NCI-H1694 (cell line): ENCODE measurements at places on chromosomes 11 and 22.

DNA sequence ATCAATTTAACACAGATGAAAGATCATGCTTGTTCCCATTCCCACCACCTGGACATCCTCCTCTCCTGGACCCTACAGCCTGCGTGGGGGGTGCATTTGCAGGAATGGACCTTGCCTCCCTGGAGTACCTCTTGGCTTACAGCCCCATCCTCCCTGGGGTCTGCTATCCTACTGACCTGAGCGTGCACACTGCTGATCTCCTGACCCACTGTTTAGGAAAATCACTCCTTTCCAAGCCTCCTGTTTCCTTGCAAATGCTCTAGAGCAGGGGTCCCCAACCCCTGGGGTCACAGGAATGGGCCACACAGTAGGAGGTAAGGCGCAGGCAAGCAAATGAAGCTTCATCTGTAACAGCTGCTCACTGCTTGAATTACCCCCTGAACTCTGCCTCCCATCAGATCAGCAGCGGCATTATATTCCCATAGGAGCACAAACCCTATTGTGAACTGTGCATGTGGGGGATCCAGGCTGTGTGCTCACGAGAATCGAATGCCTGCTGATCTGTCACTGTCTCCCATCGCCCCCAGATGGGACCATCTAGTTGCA, 88.2 kb upstream of the SEPTIN5 start:
- no peak for DNase-seq

DNA sequence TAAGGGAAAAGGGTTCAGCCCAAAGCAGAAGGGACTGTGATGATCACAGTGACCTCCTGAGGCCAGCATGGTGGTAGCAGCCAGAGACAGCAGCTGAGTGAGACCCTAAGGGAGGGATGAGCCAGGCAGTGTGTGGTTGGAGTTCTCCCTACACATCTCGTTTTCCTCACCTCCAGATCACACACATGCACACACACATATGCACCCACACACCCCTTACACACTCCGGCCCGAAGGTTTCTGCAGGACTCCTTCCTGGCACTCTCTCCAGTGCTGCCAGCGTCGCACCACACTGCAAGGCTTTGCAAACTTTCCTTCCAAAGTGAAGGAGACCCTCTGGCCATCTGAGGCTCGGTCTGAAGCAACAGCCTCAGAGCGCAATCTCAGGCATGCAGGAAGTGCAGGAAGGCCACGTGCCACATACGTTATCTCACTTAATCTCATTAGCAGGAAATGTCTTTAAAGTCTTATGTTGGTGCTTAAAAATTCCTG, 26.9 kb upstream of the TP53I11 start:
- DNase-seq: peak; percentile 25

- DNase-seq: no peak
These were observed 79.0 kb downstream of the BUD13 start for GRCh38 chr11:116693593-116694348.

- no peak for DNase-seq
These were observed 2.7 kb downstream of the CYB5R2 start for GRCh38 chr11:7670641-7671040.

GRCh38 chr11:67055812-67056211, 835 bp upstream of the RHOD start:
- DNase-seq: no peak

DNA sequence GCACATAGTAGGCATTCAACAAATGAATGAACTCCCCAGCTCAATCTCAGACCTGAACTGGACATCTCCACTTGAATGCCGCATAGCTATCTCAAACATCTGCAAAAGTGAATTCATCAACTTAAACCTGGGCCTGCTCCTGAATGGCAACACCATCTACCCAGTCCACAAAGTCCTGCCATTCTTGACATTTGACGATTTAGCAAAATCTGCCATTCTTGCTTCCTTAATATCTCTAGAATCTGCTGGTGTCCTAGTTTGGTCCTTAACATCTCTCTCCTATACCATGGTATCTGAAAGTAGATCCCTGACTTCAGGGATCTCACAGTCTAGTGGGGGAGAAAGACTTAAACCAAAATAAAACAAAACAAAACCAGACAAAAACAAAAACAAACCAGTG, 12.4 kb upstream of the HPX start:
- no peak for DNase-seq

DNA sequence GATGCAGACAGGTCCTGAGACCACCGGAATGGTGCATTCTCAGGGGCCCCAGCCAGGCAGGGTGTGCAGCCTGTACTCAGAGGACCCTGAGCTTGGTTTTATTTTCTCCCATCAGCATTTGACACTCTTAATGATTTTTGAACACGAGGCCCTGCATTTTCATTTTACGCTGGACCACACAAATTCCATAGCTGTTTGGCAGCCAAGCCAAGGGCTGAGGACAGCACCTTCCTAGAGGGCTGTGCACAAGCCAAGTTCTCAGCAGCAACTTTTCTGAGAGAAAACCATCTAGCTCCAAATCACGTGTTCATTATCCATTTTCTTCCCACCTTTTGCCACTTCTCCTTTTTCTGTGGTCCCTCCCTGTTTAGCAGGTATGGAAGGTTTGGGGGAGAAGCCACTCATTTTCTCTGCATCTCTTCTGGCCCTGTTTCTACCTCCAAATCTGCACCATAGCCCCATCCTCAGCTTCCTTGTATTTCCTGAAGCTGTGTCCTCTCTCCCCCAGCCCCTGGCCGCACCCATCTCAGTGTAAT, 60.4 kb downstream of the TRAF6 start:
- DNase-seq: no peak

DNA sequence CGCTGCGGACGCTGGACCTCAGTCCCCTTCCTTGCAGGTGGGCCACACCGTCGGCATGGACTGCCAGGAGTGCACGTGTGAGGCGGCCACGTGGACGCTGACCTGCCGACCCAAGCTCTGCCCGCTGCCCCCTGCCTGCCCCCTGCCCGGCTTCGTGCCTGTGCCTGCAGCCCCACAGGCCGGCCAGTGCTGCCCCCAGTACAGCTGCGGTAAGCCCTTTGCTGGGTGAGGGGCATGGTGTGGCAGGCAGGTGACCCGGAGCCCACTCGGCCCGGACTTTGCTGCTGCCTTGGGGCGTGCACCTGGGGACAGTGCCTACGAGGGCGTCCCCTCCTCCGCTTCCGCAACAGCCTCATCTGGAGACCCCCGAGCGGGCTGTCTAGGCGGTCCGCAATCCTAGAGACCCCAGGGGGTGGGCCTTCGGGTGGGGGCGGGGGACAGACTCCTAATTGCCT, 25.4 kb upstream of the MUC5B start:
- no peak for DNase-seq

DNA sequence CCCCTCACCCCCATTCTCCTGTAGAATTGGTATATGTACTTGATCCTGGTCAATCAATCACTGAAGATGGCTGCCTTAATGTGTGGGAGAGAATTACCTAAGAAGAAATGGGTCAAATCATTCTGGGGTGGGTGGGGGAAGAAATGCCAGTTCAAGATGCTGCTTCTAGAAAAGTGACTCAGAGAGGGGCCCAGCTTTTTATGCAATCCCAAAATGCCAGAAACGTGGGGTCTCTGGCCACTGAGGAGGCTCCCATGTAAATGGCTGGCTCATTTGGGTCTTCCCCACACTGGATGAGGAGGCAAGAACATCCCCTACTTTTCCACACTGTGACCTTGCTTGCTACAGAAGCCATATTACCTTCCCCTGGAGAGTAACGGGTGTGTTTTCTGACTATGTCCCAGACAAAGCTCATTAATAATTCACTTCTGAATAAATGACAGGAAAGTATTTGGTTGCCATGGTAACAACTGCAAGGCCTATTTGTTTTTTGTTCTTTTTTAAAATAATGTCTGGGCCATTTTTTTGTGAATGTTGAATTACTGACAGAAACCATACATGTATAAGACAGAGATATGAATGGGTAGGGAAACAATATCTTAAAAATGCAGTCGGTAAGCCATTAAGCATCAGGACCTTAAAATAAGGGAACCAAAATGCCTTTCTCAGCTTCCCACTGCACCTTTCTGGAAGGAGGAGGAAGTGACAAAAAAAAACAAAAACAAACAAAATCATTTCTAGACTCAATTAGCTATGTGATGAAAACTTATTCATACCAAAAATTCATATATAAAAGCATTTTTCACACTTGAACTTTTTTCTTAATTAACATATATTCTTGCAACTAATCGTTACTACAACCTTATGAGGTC, 32.0 kb downstream of the SLC1A2 start:
- DNase-seq: no peak

DNA sequence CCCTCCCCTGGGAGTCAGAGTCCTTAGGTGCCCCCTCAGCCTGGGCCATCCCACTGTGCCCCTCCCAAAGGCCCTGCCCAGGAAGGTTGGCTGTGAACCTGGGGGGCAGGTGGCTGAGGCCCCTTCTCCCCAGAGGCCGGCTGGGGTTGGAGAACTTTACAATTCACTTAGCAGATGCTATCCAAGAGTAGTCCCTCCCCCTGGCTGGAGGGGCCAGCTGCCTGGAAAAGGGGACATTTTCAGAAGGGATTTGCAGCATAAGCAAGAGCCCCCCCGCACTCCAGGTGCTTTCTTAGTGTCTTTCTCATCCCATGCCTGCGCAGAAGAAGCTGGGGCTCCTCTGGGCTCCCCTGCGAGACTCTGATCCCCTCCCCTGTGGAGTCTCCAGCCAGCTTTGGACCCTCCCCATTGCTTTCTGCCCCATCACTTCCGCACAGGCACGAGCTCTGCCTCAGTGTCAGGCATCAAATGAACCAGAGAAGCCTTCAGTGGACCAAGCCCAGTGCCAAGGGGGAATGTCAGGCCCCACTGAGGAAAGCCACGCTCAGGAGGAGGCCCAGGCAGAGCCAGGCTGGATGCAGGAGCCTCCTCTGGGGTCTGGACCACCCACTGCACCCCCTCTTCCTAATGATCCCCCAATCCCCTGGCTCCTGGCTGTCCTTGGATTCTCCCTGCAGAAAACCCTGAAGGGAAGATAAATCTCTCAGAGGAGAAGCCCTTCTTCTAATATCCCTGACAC, 3.7 kb downstream of the SSTR3 start:
- DNase-seq: no peak

- no peak for DNase-seq
These were observed 33.2 kb upstream of the CCDC89 start for GRCh38 chr11:85718991-85719807.

GRCh38 chr22:31262312-31263133, 29.8 kb downstream of the PIK3IP1 start:
- DNase-seq: no peak

DNA sequence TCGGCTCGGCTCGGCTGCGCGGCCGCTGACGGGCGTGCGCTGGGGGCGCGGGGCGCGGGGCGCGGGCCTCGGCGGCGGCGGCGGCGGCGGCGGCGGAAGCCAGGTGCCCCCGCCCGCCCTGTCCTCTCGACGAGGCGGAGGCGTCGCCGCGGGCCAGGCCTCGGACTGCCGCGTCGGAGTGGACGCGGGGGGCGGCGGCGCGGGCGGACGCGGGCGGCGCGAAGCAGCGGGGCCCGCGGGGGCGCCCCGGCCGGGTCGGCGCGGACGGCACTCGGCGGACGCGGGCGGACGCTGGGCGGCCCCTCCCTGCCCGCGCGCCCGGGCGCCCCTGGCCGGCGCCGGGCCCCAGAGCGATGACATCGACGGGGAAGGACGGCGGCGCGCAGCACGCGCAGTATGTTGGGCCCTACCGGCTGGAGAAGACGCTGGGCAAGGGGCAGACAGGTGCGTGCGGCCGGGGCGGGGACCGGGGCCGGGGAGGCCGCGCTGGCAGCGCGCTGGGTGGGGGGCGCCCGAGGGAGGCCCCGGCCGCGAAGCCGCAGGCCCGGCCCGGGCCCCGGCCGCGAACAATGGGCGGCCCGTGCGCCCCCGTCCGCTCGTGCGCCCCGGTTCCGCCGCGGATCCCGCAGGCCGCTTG, at the start of gene BRSK2:
Gene BRSK2, plus strand, starts transcription at position 3 of the 637 bp plus-strand sequence. Its CDS starts 351 bp downstream, at position 354.
- DNase-seq: no peak

DNA sequence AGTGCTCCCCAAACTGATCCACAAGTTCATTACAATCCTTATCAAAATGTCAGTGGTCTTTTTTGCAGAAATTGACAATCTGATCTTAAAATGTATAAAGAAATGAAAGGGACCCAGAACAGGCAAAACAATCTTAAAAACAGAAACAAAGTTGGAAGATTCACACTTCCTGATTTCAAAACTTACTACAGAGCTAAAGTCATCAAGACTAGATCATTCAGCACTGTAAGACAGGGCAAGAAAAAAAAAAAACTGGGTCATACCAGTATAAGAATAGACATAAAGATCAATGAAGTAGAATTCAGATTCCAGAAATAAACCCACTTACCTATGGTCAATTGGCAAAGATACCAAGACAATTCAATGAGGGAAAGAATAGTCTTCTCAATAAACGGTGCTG, 4.5 kb upstream of the STK33 start:
- no peak for DNase-seq

DNA sequence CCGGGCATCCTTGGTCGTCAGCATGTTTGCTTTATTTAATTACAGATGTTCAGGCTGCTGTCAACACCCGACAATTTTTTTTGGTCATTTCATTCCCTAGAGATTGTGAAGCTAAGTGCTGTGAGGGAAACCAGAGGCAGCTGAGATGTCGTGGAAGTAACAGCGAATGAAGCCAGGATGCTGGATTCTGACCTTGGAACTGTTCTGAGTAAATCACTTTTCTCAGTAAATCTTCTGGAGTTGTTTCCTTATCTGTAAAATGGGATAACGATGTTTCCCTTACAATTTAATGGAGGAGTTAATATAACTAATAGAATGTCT, 390 bp upstream of the CKAP5 start:
- DNase-seq: no peak

GRCh38 chr11:57424792-57425564, 1.9 kb downstream of the SLC43A3 start:
- DNase-seq: no peak

- DNase-seq: no peak
These were observed 41.0 kb downstream of the C11orf71 start for GRCh38 chr11:114359342-114359741.

GRCh38 chr11:116963813-116964212, 126.4 kb upstream of the APOA1 start:
- no peak for DNase-seq

DNA sequence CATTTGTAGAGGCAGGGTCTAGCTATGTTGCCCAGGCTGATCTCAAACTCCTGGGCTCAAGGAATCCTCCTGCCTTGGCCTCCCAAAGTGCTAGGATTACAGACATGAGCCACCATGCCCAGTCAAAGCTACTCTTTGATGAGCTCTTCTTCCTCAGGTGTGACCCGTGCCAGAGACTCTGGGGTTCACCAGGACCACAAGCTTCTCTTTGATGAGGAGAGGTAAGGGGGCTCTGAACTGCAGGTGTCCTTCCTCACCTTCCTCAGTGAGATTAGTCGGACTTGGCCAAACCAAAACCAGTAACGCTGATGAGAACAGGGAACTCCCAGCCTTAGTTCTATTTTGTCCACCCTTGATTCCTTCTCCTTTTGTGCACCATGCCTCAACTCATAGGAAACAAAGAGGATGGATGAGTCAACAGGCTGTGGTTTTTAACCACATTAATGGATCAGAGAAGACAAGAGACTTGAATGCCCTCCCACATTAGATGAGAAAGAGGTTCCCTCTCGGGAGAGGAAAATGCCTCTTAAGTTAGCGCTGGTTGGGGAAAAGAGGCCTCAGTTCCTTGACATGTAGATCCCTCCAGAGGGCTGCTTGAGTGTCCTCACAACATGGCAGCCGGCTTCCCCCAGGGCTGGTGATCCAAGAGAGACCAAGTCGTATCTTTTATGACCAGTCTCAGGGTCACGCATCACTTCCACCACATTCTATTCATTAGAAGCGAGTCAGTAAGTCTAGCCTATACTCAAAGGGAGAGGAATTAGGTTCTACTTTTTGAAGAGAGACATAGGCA, 25.7 kb upstream of the CTR9 start:
- DNase-seq: no peak
